ENCODE measurements at places on chromosomes 7 and 10. TPM values are rescaled to one million over a fixed set of nuclear protein-coding genes. Genes with fewer than 3 reads are reported as not detected.

DNA sequence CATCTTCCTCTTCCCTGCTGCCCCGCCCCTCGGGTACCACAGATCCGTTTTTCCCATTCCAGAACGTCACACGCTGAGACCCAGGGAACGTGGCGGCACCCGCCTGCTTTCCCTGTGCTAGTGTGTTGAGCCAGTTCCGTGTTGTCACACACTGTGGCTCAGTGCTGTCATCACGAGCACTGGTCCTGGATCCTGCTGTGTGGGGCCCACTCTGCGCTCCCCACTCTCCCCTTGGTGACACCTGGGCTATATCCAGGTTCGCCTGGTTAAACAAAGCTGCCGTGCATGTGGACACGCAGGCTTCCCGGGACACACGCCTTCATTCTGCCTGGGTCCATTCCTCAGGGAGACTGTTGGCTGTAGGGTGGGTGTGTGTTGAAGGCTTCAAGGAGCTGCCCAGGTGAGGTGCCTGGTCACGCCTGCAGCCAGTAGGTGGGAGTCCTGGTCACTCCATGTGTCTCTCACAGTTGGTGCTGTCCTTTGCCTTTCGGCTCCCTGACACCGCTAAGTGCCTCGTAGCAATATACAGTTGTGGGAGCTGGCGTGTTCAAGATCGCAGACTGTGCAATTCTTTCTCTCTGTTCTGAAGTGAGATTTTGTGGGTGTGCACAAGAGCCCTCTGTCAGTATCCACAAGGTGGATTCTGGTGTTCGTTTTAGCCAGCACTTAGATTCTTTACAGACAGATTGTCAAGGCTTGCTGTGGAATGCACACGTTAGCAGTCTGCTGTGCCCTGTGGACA is 88.6 kb downstream of the INPP5A start:
- DNase-seq, result no peak
- no peak overlapping the region for H3K4me3 ChIP-seq
- H3K4me1 ChIP-seq, result no peaks in the 10 kb centered on the region

DNA sequence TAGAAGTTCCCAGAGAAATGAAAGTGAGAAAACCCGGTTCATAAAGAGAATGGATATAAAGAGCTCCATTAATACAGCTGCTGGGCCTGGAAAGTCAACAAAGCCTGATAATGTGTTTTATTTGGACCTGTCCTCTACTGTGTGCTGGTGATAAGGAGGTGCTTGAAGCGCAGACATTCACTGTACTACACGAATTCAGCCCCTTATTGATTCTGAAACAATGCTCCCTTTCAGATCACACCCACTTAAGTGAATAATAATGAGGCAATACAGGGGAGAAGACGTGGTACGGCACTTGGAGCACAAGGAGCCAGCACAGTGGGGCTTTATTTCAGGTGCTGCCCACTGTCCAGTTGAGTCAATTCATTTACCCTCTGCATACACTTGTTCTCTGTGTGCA is 260.8 kb downstream of the FGFR2 start:
- H3K36me3 ChIP-seq, result no peaks in the 10 kb centered on the region
- no peak for DNase-seq
- H3K27me3 ChIP-seq, result no peaks in the 10 kb centered on the region

GRCh38 chr7:23294549-23295400 is 4.4 kb upstream of the MALSU1 start:
- DNase-seq, result peak; percentile 73
- H3K4me3 ChIP-seq, result no peak overlapping the region
- H3K36me3 ChIP-seq, result no peaks in the 10 kb centered on the region
- peaks cover 3% of the 10 kb centered on the region for H3K4me1 ChIP-seq
- H3K27ac ChIP-seq, result no peak overlapping the region

DNA sequence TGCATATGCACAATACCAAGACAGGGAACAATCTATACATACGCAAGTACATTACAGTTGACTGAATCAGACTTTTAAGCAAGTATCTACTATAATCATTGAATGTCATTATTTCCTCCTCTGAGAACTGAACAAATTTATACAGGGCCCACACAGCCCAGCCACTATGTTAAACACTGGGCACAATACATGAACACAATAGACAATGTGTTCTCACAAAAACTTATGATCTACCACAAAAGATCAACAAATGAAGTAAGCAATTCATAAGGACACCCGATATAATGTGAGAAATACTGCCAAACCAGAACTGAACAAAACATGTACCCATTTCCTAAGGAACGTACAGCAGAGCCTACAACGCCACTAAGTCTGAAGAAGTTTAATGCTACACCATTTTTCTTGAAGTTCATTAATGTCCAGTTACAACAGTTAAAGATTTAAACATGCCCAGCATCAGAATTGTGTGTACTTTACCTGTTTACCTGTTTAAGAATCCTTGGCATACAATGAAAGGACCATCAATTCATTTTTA is 31.5 kb downstream of the SHTN1 start:
- peaks cover 5% of the 10 kb centered on the region for H3K36me3 ChIP-seq
- no peaks in the 10 kb centered on the region for H3K4me1 ChIP-seq
- H3K4me3 ChIP-seq, result no peak overlapping the region
- H3K27ac ChIP-seq, result no peak overlapping the region
- no peak for DNase-seq

DNA sequence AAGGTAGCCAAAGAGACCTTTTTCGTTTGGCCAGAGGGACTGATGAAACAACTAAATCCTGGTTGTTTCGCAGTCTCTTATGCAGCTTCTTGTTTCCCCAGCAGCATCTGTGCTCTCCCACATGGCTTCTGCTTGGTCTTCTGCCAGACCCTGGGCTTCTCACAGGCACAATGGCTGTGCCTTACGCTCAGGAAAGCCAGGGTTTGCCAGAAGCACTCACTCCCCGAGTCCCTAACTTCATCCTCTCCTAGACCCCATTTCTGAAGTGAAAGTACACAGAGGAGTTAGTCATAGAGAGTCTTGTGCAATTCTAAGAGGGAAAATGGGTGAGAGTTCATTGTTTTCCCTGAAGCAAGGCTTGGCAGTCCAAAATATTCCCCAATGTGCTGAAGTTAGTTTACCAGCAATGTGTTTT is 121.7 kb downstream of the EVX1 start:
- DNase-seq, result peak; percentile 27
- H3K36me3 ChIP-seq, result no peaks in the 10 kb centered on the region
- no peaks in the 10 kb centered on the region for H3K27me3 ChIP-seq
- H3K4me1 ChIP-seq, result no peaks in the 10 kb centered on the region
- H3K27ac ChIP-seq, result peak overlapping the region; percentile 89

DNA sequence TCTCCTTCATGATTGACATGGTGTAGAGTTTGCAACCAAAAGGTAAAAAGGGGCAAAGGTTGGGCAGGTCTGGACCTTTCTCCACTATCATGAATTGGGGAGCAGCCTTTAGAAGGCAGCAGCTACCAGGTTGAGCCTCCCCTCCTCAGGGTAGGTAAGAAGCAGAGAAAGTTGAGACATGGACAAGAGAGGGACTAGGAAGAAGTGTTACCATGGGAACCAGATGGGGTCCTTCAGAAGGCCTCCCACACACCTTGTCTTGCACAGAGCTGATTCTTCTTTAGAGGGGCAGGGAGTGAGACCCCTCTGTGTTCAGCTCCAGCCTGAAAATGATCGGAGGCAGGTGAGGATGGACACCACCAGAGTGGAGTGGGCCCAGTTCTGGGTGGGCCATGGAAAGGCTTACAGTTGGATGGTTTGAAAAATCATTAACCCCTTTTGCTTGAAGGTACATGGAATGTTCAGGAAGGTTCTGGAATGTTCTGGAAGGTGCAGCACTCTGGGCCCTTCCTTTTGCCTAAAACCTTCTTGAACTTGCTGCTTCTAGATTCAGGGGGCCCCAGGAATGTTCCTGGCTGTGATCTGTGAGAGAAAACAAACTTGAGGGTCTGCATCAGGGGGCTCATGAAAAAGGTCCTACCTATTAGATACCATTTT is 7.0 kb downstream of the VPS37D start:
- H3K4me3 ChIP-seq, result no peak overlapping the region
- no peaks in the 10 kb centered on the region for H3K27me3 ChIP-seq
- no peaks in the 10 kb centered on the region for H3K36me3 ChIP-seq
- no peaks in the 10 kb centered on the region for H3K4me1 ChIP-seq

DNA sequence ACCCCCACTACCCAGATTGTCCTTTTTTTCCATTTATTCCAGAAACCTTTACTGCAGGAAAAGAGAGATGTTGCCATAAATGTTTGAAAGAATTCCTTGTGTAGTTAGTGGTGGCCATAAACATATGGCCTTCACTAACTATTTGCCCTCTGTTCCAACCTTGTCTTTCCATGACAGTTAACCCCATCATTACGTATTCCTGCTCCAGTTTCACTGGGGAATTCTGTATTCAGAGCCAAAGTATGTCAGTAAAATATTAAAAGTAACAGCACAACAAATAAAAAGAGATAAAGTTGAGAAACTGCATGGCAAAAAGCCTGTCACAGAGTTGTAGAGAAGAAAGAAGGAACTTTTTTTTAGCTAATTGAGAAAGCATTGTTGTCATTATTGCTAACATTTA is 261.3 kb downstream of the BICC1 start:
- H3K4me1 ChIP-seq, result no peaks in the 10 kb centered on the region
- H3K36me3 ChIP-seq, result no peaks in the 10 kb centered on the region
- H3K4me3 ChIP-seq, result no peak overlapping the region
- H3K27me3 ChIP-seq, result no peaks in the 10 kb centered on the region
- H3K27ac ChIP-seq, result no peak overlapping the region
- DNase-seq, result no peak

- H3K4me3 ChIP-seq, result no peak overlapping the region
- no peaks in the 10 kb centered on the region for H3K27me3 ChIP-seq
- peak overlapping the region; percentile 90 for H3K27ac ChIP-seq
- H3K36me3 ChIP-seq, result no peaks in the 10 kb centered on the region
- DNase-seq, result peak; percentile 40
These were observed 58.4 kb downstream of the JCAD start for GRCh38 chr10:30000802-30001571.

GRCh38 chr10:77223526-77224460 is 413.8 kb downstream of the KCNMA1 start:
- H3K27ac ChIP-seq, result no peak overlapping the region
- H3K27me3 ChIP-seq, result no peaks in the 10 kb centered on the region
- no peaks in the 10 kb centered on the region for H3K36me3 ChIP-seq
- H3K4me1 ChIP-seq, result no peaks in the 10 kb centered on the region

DNA sequence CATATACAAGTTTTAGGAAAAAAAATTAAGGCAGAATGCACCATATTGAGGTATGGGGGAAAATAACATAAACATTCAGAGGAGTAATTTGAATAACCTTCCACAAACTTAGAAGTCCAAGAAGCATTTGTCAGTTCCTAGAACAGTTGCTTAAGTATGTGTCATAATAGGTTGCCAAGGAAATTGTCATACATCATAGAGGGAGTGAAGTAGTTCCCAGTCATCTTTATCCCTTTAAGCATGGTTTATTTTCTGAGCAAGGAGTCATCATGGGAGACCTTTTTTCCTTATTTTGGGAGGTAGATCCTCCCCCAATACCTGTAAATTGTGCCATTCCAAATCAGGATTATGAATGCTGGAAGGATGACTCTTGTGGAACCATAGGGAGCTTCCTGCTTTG is at the start of gene SSMEM1:
TSS of gene SSMEM1 (plus strand) at position 219 of the 400 bp plus-strand sequence. CDS start at position 270, 51 bp downstream.
- H3K4me3 ChIP-seq, result no peak within 1 kb of the TSS
- H3K36me3 ChIP-seq, result no peaks in the 10 kb centered on the region
- H3K27me3 ChIP-seq, result no peaks in the 10 kb centered on the region
- H3K27ac ChIP-seq, result no peak within 1 kb of the TSS
- H3K4me1 ChIP-seq, result peaks cover 6% of the 10 kb centered on the region
- DNase-seq, result no peak

DNA sequence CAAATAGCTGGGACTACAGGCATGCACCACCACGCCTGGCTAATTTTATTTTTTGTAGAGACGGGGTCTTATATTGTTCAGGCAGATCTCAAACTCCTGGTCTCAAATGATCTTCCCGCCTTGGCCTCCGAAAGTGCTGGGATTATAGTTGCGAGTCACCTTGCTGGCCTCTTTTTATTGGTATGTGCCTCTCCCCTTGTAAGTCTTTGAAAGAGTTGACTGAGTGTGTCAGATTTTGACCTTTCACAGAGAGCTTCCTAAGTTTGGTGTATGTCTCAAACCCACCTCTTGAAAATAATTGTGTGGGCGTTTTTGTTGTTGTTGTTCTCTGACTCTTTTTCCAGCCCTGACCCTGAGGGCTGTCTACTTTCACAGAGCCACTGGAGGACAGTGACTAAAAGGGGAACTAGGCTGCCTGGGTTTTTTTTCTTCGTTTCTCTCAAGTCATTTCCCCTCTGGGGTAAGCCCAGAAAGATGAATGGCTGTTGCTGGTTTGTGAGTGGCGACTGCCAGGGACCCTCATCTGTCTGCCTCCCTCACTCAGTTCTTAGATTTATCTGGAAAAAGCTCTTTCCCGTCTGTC is 262.8 kb downstream of the ZEB1 start:
- DNase-seq, result no peak
- H3K27me3 ChIP-seq, result no peaks in the 10 kb centered on the region
- no peaks in the 10 kb centered on the region for H3K36me3 ChIP-seq
- H3K4me1 ChIP-seq, result no peaks in the 10 kb centered on the region
- no peak overlapping the region for H3K4me3 ChIP-seq

DNA sequence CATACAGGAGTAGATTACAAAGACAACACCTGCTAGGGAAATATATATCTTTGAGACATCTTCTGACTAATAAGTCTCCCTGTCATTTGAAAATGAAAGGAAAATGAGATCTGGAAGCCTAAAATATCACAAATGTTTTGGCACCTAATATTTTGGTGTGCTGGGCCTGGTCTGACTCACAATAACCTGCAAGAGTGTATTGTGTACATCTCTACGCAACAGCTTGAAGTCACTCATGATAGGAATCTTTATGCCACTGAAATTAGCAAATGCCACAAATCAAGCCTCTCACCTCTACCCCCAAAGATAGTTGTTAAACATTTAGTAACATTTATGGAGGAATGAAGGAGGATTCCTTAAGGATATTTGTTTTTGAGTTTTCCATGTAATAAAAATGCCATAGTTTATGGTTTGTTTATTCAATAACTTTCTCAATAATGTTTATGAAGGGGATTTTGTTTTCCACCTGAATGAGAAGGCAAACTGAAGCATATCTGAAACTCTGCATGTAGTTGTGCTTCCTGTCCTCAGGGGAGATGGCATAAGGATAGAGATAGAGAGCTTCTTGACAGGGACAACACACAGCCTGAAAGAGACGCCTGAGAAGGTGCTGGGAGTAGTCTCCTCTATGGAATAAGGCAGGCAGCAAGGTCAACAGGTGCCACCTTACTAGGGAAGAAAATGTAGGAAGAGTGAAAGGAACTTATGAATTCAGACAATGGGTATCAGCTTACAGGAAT is 197.4 kb downstream of the AHR start:
- peaks cover 23% of the 10 kb centered on the region for H3K4me1 ChIP-seq
- no peak overlapping the region for H3K4me3 ChIP-seq
- no peaks in the 10 kb centered on the region for H3K27me3 ChIP-seq

TCAF2 gene
- total RNA-seq, result 7.0 TPM

DDIT4 gene
- 51.7 TPM for total RNA-seq

ZNF212 gene
- total RNA-seq, result 5.7 TPM

TET1 gene
- 0.62 TPM for total RNA-seq

PIK3CG gene
- total RNA-seq, result 1.9 TPM

Measured in right lobe of liver (tissue), 6 donors.